GM10248 (cell line): ENCODE measurements at places on chromosomes 12 and 14.
A peak's percentile ranks its signal among the peaks of the same experiment; 100 is the strongest.

DNA sequence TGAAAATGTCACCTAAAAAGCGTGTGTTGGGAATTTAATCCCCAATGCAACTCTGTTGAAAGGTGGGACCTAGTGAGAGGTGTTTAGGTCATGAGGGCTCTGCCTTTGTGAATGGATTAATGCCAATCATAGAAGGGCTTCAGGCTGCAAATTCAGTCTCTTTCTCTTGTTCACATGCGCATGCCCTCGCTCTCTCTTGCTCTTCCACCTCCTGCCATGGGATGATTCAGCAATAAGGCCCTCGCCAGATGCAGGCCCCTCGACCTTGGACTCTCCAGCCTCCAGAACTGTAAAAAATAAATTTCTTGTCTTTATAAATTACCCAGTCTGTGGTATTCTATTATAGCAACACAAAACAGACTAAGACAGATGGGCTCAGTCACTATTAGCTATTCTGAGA, 55.4 kb downstream of the PLXNC1 start:
- DNase-seq: no peak

DNA sequence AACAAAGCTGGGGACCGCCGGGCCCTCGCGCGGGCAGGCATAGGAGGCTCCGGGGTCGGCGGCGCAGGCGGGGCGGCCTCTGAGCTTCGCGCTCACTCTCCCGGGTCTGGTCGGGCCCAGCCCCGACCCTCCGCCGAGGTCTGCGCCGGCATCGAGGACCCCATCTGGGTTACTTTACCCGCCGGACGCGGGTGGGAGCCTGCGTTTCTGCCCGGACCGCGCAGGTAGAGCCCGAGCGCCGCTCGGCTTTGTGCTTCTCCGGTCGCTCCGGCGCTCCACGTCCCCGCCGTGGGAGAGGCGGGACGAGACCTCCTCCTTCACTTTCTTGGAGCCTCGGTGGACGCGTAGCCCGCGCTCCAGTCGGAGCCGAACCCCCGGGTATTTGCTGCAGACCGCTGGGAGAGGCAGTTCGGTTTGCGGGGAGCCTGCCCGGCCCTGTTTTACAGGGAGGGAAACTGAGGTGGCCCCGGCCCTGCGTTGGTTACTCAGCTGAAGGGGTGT, 63.2 kb downstream of the FBXL14 start:
- DNase-seq: no peak

DNA sequence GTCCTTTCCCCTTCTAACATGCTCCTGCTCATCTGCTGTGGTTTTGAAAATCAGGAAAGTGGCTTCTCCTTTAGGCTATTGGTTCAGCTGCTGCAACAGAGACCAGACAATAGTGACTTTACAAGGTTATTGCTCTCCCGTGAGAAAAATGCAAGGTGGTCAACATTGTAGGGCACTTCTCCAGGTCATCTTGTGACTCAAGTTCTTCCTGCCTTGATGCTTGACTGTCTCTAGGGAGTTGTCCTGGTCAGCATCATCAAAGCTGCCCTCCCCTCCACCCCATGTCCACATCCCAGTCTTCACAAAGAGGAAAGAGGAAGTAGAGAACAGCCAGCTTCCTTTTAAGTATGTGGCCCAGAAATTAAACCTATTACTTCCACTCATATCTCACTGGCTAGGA, 3.9 kb upstream of the TMEM63C start:
- DNase-seq: no peak

GRCh38 chr14:24224618-24225071, 7.5 kb downstream of the NEDD8 start:
- DNase-seq: no peak

GRCh38 chr14:103353362-103353761, 19.3 kb downstream of the EIF5 start:
- no peak for DNase-seq

DNA sequence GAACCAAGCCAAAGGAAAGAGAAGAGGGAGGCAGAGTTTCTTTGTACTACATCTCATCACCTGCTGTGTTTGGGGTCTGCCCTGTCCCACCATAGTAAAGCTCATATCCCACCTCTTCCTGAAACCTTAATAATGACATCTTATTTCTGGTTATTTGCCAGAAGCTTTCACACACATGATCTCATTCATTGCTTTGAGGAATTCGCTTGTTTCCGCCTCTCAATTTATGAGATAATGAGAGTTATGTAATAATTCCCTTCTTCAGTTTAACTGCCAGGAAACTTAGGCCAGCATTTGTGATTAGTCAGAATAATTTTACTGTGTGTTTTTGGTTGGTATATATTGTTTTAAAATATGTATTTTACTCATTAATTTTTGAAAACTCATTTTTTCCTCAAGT, 205.2 kb downstream of the CACNA1C start:
- no peak for DNase-seq

- DNase-seq: no peak
Observed at GRCh38 chr12:114662512-114663177, 21.3 kb downstream of the TBX3 start.

DNA sequence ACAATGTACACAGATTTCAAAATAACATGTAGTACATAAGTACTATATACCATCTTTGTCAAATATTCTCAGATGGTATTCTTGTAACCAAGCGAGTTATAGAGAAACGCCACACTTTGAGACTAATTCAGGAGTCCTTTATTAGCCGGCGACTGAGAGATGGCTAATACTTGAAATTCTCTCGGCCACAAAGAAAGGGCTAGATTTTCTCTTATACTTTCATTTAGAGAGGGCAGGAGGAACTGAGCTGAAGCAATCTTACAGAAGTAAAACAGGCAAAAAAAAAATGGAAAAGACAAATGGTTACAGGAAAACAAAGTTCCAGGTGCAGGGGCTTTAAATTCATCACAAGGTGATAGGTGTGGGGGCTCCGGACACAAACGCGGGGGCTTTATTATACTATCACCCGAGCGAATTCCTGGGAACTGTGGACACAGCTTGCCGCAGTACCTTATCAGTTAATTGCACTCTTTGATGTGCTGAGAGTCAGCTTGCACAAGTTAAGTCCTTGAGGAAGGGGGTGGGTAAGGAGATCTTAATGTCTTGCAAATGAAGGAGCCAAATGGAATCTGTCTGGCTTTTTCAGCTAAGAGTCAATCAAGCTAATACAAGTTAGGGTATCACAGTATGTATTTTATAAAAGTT, 382.3 kb downstream of the KCNH5 start:
- DNase-seq: no peak

DNA sequence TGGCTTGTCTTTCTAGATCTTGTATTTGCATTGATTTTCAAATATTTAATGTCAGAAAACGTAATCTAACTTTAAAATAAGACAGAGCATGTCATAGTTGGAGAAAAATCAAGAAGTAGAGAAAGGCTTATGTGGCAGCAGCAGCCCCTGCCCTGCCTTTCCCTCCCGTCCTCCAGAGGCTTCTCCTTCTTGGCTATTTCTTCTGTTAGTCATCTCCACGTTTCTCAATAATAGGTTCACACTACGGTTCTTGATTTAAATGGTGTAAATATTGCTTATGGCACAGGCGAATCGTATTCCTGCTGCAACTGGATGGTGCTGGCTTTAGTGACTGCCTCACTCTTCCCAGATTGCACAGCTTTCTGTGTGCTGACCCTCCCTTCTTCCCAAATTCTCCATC, 42.8 kb downstream of the SLC8B1 start:
- DNase-seq: no peak

GRCh38 chr12:62928632-62929031, 6.3 kb downstream of the PPM1H start:
- no peak for DNase-seq

- DNase-seq: no peak
Observed at GRCh38 chr14:76954394-76955190, 73.9 kb downstream of the IRF2BPL start.

DNA sequence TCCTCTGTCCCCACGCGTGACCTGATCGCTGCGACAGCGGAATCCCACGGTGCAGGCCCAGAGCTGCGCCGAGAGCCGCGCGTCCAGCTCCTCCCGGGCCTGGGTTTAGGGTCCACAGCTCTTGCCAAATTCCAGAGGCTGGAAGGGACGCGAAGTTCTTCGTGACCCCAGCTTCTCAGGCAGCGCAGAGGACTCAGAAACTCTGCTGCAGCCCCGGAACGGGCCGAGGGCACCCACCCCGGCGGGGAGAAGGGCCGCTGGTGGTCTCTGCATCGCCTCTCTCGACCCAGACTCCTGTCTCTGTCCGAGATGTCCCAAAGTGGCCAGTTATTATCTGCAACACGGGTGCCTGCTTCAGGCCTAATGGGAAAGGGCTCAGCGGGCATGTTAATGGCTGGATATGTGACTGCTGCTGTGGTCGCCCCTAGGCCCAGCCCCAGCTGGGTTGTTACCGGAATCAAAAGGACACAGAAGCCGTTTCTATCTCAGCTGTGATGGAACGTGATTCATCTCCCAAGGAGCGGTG, 236.4 kb downstream of the VRK1 start:
- no peak for DNase-seq

- DNase-seq: no peak
Observed at GRCh38 chr14:52901357-52901980, 49.4 kb downstream of the FERMT2 start.

GRCh38 chr12:52918351-52918750, 13.5 kb upstream of the KRT8 start:
- no peak for DNase-seq

- no peak for DNase-seq
Observed at GRCh38 chr14:37093364-37093763, 79.0 kb downstream of the SLC25A21 start.

- DNase-seq: no peak
Observed at GRCh38 chr12:69428351-69429073, 41.7 kb upstream of the FRS2 start.

DNA sequence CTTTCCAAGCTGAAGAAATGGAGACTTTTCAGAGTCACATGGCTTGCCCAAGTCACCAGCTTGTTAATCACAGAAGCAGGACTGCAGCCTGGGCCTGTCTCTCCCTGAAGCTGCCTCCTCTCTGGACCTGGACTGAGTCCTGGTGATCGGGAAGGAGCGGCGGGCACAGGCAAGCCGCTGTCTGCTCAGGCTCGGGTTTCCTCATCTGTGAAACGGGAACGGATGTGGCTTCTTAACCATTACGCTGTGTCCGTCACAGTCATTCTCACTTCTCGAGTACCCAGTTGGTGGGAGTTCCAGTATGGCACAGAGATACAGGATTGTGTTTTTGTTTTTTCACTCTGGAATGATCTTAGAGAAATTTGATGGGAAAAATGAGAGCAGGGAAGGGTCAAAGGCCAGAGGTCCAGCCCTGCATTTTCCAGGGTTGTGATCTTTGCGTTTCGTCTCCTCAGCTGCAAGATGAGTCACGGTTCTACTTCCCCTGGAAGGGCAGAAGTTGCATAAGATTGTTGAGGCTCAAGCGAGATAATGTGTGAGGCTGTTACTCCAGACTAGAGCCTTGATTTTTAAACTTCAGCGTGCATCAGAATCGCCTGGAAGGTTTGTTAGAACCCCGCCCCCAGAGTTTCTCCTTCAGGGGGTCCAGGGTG, 7.6 kb upstream of the LRTM2 start:
- no peak for DNase-seq

GRCh38 chr12:1094714-1095113, 103.7 kb downstream of the ERC1 start:
- DNase-seq: peak; percentile 26

DNA sequence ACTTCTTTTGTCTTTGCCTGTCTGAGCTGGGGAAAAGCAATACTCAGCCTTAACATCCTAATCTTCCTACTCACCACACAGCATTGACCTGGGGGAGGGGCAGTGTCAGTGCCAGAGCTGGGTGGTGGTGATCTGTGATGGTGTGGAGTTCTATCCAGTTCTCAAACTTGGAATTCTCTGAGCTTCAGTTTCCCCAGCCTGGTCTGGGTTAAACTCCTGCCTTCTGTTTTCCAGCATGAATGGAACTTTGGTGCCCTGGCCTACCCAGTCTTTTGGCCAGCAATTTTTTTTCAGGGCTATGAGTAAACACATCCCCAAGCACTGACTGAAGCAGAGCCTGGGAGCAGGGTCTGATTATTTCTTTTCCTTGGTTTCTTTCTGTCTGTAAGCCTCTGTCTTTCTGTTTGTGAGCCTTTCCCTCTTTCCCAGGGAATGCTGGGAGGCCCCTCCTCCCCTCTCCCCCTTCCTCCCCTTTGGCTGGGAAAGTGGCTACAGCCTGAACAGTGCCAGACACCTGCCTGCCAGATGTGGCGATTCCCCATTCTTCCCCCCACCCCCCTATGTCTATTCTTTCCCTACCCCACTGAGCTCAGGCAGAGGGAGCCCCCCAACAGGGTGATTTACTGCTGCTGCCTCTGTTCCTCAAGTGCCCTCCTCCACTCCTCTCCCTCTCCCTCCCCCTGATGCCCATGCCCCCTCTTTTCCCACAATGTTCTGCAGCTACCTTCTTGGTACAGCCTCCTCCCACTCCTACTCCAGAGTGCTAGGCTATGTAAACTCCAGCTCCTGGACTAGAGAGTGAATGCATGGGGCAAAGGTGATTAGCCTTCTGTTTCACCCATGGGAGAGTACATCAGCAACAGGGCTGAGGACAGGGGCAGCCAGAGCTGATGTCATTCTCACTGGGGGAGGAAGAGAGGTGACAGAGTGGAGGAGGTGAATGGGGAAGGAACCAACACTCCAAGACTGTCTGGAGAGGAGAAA, 11.1 kb downstream of the GPR84 start:
- no peak for DNase-seq
